Lung microvascular endothelial cell (primary cell): ENCODE measurements at places on chromosomes 16 and 17.

DNA sequence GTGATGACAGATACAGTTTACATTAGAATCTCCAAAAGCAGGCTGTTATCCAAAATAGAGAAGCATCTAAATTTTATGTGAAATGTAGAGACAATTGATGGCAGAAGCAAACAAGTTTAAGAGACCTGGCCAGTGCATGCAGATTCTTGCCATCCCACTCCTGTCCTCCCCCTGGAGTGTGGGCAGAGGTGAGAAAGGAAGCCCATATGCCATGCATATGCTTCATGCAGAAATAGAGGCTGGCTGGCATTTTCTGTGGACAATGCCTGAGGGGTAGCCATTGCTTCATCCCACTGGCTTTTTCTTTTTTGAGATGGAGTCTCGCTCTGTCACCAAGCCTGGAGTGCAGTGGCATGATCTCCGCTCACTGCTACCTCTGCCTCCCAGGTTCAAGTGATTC, 382.1 kb downstream of the RBFOX1 start:
- DNase-seq = no peak

GRCh38 chr16:23987443-23987842, 151.7 kb downstream of the PRKCB start:
- DNase-seq = no peak

DNA sequence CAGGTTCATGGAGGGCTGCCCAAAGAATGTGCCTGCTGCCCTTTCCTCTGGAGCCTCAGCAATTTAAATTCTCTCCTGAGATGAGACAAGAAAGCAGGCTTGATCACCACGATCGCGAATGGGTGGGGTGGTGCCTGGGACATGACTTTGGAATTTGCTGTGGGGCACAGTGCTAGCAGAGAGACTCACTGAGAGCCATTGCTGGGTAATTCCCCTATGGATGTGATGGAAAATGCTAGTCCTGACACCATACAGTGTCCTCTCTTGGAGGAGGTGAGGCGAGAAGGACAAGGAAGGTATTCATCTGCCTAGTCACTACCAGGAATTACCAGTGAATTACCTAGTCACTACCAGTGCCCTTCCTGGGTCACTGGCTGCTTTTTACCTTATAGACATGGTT, 15.5 kb downstream of the FAM20A start:
- DNase-seq = no peak

DNA sequence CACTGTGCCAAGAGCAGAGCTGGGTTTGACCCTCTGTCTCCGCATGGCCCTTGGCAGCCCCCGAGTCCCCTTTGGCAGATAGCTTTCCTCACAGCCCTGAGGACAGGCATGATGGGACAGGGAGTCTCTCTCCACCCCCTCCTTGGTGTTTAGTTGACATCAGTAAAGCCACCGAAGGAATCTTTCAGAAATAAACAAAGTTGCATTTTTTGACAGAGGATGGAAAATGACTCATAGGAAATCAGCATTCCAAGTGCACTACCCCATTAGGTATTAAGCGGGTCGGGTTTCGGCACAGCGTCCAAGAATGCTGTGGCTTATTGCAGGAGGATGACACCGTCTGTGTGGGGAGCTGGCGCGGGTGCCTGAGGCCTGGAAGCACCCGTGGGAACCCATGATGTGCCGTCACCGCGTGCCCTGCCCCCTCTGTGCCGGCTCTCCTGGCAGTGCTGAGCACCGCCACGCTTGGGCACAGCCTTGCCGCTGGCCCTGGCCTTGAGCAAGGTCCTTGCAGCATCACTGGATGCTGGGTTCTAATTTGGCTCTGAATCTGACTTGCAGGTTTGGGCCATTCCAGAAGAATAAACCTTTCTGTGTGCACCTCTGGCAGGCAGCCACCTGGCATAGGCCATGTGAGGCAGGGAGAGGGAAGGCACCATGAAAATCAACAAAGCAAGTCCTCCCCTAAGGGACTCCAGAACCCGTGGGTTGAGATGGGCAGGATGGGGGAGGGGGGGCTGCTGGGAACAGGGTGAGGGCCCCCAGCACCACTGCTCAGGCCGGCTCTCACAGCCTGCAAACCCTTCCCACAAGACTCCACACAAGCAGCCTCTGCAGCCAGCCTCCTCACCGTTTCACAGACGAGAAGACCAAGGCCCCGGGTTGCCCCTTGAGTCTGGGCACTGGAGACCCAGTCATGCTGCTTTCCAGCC, 50.5 kb upstream of the ZNF469 start:
- DNase-seq = peak; percentile 99

DNA sequence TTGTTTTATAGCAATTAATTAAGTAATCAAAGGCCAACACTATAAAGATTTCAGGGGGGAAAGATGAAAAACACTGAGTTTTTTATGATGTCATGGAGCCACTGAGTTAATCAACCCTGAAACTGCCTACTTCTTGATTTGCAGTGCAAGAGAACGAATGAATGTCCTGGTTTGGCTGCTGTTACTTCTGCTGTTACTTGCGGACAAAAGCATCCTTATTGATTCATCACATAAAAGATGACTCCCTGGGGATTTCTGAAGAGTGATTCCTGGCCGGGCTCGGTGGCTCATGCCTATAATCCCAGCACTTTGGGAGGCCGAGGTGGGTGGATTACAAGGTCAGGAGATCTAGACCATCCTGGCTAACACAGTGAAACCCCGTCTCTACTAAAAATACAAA, 10.9 kb upstream of the SPNS3 start:
- no peak for DNase-seq

DNA sequence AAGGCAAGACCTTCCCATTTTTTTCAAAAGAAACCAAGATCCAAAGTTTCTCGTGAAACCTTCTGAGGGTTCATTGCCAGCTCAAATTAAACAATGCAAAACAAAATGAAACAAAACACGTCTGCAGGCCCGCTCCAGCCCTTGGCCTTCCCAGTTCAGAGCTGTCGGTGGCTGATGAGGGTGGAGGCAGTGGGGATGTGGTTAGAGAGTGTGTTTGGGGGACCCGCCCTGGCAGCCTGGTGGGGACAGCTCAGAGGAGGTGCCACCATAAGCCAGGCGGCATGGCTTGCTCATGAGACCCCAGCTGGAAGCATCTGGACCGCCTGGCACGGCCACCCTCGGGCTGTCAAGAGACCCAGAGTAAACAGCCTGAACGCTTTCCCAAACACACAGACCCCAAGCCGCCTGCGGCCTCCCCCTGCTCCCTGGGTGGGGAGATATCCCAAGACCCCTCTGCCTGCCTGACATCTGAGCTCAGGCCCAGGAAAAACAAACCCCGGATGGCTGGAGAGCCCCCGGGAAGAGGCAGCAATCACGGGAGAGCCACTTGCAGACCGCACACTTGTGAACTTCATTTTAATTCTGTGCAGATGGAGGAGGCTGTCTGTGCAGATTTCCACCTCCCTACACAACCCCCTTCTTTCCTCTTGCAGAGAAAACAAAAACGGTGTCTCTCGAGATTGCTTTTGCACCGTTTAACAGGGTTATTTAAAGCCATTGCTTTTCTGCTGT, 35.4 kb upstream of the LITAF start:
- no peak for DNase-seq

- DNase-seq = peak; percentile 52
Measured at GRCh38 chr17:42251115-42251514, 25.1 kb downstream of the STAT5B start.

- DNase-seq = no peak
Measured at GRCh38 chr16:86528061-86528929, 18.0 kb downstream of the FOXF1 start.

GRCh38 chr17:57522042-57523005, 222.8 kb downstream of the CCDC182 start:
- DNase-seq = no peak

- DNase-seq = no peak
Measured at GRCh38 chr16:73161977-73162376, 114.0 kb upstream of the ZFHX3 start.

GRCh38 chr17:62405451-62405850, 18.2 kb upstream of the METTL2A start:
- DNase-seq = no peak

DNA sequence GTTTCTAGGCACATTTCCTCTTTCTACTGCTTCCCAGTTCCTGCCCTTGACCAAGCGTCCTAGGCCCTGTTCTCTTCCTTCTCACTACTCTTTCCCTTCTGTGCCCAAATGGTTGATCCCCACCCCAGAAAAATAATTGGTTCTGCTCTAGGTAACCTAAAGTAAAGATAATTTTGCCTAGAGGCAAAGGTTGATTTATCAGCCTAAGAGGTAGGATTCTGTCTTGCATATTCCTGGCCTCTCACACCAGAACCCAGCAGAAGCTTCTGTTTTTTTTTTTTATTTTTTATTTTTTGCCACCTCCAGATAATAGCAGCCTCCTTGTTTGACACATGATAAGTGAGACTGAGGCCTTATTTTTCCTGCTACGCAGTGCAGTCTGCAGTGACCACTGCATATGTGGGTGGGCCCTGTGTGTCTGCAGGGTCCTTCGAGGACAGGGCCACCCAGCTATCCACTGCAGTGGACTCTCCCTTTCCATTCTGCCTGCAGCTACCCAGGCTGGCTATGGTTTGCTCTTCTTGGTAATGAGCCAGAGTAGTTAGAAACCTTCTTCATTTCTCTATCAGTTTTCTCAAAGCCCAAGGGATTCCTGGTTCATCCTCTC, 701 bp downstream of the PIPOX start:
- DNase-seq = no peak

GRCh38 chr16:29712809-29713208, 33.0 kb downstream of the C16orf54 start:
- no peak for DNase-seq

DNA sequence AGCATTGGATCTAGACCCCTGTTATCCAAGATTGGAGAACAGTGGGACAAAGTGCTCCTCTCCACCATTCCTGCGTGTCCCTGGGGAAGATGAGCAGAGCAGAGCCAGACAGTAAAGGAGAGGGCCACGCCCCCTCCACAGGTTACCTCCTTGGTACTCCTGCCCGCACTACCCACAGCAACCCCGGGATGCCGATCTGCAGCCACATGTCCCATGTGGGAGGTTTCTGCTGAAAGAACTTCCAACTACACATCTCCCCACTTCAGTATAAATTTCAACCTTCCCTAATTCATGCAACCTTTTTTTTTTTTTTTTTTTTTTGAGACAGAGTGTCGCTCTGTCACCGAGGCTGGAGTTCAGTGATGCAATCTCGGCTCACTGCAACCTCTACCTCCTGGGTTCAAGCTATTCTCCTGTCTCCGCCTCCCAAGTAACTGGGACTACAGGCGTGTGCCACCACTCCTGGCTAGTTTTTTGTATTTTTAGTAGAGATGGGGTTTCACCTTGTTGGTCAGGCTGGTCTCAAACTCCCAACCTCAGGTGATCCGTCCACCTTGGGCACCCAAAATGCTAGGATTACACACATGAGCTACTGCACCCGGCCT, 2.3 kb downstream of the RAB37 start:
- no peak for DNase-seq

- no peak for DNase-seq
Measured at GRCh38 chr17:17088086-17088485, 45.8 kb downstream of the MPRIP start.

DNA sequence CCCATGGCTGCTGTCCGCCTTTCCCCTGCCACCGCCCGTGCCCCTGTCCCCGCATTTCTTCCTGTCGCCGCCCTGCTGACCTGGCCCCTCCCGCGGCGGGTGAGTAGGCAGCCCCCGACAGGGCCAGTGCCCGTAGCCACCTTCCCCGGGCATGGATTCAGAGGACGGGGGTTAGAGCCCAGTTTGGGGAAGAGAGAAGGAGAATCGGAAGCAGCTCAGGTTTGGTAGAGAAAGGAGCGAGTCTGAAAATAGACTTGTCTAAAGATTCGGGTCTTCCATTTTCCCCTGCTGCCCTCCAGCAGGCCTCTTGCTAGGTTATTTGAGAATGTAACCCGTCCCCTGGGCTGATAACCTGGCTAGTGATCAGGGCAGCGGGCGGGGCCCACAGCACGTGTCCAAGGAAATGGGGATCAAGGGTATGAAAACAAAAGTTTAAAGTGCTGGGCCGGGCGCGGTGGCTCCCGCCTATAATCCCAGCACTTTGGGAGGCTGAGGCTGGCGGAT, 7.9 kb upstream of the CLDN9 start:
- DNase-seq = no peak

GRCh38 chr17:77916703-77917481, 41.6 kb upstream of the TNRC6C start:
- no peak for DNase-seq

DNA sequence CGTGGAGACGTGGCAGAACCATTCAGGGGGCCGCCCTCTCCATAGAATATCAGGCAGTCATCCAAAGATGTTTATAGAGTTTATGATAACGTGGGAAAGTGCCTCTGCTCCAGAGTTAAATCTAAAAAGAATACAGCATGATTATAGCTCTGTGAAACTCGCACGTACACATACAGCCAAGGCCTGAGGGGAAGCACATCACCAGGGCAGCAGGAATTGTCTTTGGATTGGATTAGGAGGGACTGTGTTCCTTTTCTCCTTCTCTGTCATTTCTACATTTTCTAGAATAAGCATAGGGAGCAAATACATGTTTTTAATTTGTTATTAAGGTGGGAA, 26.9 kb downstream of the EEF2K start:
- no peak for DNase-seq

DNA sequence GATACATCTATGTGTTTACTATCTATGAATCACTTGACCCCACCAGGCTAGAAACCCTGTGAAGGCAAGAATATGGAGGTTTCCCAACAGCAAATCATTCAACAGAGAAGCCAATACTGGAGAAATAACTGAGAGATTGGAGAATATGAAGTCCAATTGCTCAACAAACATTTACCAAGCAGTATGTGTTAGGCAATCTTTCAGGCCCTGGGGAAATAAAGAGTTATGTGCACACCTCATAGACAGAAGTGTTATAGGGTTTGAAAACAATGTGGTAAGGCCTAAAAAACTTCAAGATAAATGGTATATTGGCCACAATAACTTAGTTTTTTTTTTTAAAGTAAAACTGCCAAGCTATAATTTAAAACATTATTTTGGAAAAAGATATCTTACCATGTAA, 1245.8 kb downstream of the CDH11 start:
- no peak for DNase-seq

- no peak for DNase-seq
Measured at GRCh38 chr16:86077243-86077940, 178.4 kb downstream of the IRF8 start.

DNA sequence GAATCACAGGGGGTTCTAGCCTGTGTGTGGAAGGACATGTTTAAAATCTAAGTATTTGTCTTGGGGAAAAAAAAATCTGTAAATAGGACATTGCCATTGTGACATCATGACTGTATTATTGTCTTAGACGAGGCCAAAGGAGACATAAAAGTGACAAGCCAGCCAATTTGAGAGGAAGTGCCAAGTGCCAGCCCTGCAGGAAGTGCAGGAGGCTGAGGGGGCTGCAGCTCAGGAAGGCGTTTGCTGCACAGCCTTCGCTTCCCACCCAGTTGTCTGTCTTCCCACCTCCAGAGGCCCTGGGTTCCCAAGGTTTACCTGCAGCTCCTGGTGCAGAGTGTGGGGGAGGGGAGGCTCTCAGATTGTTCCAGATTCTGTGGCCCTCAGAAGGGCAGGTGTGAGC, 1.3 kb downstream of the ADCY7 start:
- no peak for DNase-seq

- DNase-seq = peak; percentile 81
Measured at GRCh38 chr17:64781014-64781756, 119.1 kb upstream of the SMURF2 start.

GRCh38 chr16:64406770-64407181, 715.1 kb downstream of the CDH11 start:
- no peak for DNase-seq
